Myocyte (in vitro differentiated cells): ENCODE measurements at places on chromosomes 5 and 9. TPM values are rescaled to one million over a fixed set of nuclear protein-coding genes. Genes with fewer than 3 reads are reported as not detected.

GRCh38 chr9:107280543-107280942 lies 2.5 kb upstream of the RAD23B start:
- DNase-seq = no peak

Gene TXNDC8
- total RNA-seq = not detected in 2 replicates

DNA sequence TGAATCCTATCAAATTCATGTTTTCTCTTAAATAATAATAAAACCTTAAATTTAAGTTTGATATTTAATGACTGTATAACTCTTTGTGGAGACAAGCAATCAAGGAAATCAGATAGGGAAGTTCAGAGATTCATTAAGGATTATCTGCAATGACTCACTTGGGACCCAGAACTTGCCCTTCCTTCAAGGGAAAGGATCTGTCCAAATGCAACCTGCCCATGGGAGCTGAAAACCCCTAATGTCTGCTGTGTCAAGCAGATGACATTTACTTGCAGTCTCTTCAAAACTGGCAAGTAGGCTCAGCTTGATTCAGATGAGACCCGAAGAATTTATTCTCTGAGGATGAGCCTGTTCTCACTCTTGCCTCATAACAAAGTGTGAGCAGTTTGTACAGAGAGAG lies 1577.6 kb downstream of the EFNA5 start:
- peak; percentile 6 for DNase-seq

DNA sequence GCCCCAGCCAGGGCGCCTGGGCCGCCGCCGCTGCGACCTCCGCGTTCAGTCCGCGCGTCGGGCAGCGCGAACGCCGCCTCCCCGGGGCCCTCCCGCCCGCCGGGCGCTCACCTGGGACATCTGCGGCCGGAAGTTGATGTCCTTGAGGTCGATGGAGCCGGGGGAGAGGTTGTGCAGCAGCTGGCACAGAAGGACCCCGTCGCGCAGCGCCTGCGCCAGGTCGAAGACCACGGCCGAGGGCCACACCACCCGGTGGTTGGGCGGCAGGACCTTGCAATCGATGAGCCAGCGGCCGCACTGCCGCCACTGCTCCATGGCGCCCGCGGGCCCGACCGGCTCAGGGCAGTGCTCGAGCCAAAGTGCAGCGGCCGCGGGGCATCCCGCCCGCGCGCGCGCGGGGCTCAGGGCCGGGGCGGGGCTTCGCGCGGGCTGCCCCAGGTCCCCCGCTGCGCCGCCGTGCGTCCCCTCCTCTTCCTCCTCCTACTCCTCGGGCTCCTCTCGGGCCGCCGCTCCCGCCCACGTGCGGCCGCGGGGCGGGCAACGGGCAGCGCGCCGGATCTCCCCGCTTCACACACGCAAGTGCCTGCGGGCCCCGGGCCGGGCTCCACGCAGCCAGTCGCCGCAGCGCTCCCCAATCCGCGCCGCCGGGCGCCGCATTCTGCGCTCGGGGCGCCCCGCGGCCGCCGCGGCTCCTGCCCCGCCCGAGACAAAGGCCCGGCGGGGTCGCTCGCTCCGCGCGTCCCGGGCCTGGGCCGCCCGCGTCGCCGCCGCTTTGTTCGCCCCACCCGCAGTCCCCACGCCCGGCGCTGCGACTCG lies at the start of gene VAV2:
VAV2 (minus strand) TSS at position 361 of the 816 bp plus-strand sequence; CDS start at position 315, 46 bp downstream.
- peak; percentile 52 for DNase-seq

- DNase-seq = no peak
Observed at GRCh38 chr5:39373791-39374190, 9.5 kb upstream of the C9 start.

Gene DDX4
- not detected in 2 replicates for total RNA-seq

GRCh38 chr5:80963521-80963895 lies 3.3 kb downstream of the RASGRF2 start:
- no peak for DNase-seq

- peak; percentile 90 for DNase-seq
Observed at GRCh38 chr5:151596828-151597539, 5.9 kb upstream of the FAT2 start.

Gene TAL2
- 2.6 and 10.1 TPM in 2 replicates for total RNA-seq

GRCh38 chr9:95026148-95026524 lies 291.4 kb downstream of the FANCC start:
- no peak for DNase-seq

- DNase-seq = peak; percentile 88
Observed at GRCh38 chr9:94867842-94868312, 141.4 kb downstream of the AOPEP start.

DNA sequence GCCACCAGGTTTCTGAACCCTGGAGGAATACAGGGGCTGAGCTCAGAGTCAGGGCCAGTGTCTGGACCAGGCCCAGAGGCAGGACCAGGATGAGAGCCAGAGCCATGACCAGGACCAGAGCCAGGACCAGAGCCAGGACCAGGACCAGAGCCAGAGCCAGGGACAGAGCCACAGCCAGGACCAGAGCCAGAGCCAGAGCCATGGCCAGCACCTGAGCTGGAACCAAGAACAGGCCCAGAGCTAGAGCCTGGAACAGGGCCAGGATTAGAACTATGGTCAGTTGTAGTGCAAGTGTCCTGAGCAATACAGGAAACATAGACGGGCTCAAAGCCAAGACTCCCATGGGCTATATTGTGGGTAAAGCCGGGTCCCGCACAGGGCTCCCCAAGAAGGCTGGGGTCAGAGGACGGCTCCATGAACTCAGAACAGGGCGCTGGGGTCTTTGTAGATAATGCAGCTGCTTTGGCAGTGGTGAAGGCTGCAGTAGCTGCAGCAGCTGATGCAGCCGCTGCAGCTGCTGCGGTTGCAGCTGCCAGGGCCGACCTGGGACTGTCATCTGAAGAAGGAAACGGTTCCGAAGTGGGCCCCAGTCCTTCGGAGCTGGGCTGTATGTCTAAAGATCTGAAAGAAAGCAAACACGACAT lies 559 bp downstream of the SPAG8 start:
- no peak for DNase-seq
